Stimulated activated CD4-positive, alpha-beta T cell treated with anti-CD3 and anti-CD28 coated beads, Interleukin-15, amount 100 ng/mL, for 1 hour (primary cell): ENCODE measurements at places on chromosomes 5 and 9.

GRCh38 chr5:62133426-62133825 lies 172.6 kb upstream of the KIF2A start:
- no peak for DNase-seq

GRCh38 chr9:68895741-68896478 lies 118.0 kb downstream of the PRKACG start:
- no peak for DNase-seq

GRCh38 chr5:135551593-135552447 lies 16.1 kb upstream of the NEUROG1 start:
- DNase-seq = no peak

DNA sequence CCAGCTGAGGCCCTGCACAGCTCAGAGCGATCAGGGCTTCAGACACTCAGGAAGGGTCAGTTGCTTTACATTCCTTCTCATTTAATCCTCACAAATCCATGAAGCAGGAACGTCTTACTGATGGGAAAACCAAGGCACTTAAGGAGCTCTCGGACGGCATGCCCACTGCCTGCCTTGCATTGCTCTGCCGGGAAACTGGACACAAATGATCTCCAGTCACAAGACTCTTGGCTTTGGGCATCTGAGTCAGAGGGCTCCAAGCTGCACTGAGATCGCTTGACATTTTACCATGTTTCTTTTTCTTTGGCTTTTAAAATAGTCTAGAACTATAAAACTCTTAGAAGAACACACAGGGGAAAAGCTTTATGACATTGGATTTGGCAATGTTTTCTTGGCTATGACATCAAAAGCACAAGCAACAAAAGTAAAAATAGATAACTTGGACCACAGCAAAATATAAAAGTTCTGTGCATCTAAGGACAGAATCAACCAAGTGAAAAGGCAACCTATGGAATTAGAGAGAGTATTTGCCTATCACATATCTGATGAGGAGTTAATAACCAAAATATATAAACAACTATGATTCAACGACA lies 43.6 kb upstream of the HRH2 start:
- DNase-seq = no peak

- DNase-seq = no peak
Measured at GRCh38 chr9:71984831-71985281, 73.4 kb downstream of the C9orf85 start.

DNA sequence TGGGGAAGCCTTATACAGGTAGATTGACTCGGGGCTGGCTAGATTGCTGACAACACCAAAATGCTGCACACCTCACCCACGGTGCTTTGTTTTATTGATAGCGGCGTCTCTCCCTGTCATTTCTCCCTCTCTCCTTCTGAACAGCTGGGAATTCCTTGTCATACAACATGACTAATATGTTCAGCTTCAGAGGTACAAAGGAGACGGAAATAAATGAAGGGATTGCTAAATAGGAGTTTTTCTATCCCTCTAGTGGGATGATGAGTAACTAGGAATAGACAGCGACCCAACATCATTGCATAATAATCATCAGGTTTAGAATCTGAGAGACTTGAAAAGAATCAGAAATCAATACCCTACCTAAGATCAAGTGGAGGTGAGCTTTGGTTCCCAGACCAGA lies 337.7 kb upstream of the PANK3 start:
- DNase-seq = no peak

GRCh38 chr9:15274425-15274824 lies 32.6 kb downstream of the TTC39B start:
- no peak for DNase-seq

- no peak for DNase-seq
Measured at GRCh38 chr9:111150181-111150580, 111.9 kb upstream of the LPAR1 start.

GRCh38 chr5:12683249-12683648 lies 779.0 kb upstream of the CTNND2 start:
- DNase-seq = no peak

DNA sequence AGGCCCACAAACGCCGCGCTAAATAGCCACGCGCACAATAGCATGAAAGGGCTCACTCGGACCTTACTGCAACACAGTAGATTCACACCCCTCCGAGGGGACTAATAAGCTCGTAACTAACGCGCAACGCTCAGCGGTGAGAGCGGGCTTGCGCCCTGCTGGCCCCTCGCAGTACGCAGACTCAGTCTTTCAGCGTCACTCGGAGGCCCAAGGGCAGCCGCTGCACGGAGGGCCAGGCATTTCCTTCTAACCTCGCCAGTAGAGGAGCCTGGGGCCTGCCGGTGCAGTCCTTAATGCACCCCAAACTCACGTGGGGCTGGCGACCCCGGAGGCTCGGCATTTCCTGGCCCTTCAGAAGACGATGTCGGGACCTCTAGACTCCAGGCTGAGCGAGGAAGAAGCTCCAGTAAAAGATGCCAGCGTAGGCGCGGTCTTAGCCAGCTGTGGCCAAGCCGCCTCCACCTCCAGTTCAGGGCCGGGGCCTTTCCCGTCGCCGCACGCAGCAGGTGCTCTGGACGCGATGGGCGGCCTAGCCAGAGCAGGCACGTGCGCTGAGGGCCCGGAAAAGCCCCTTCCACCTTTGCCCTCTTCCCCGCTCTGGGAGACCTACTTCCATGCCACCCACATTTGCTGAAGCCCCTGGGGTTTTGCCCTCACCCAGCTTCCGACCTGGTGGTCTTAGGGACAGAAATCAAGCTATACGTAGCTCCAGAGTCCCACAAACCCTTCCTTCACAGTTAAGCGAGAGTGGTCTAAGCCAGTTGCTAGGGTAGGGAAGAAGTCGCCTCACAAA lies 38.3 kb upstream of the TIFAB start:
- DNase-seq = no peak

DNA sequence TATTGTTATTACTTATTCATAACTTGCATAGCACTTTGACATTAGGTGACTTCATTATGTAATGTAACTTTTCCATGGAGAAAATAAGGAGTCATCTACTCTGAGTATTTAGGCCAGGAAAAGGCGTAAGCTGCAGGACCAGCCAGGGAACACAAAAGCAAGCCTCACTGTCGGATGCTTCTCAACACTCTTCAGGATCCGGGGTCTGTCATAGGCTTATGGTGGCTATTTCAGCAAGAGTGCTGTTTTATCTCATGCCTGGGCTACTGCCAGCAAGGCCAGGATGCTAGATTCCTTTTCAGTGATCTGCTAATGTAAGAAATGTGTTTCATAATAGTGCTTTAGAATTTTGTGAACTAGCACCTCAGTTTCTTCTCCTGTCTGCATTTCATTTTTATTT lies 162.4 kb downstream of the CHSY3 start:
- no peak for DNase-seq

DNA sequence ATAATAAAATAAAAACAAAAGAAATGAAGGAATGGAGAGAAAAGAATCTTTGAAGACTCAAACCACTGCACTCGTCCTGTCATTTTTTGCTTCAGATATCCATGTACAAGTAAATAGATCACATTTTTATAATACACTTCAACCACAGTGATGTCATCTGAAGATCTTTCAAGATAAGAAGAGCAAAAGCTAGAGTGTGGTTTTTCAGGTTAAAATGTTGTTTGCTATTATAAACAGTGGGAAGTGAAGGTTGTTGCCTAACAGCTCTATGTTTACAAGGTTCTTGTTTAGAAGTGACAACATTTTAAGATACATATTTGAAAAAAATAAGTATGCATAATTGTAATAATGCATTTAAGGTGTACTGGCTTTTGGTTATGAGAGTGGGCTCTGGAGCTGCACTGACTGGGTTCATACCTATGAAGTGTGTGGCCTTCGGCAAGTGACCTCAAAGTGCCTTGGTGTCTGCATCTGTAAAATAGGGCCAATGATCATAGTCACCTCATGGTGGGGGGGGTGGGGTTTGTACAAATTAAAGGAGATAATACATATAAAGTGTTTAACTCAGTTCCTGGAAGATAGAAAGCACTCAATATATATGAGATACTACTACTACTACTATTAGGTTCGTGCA lies 45.5 kb upstream of the IL7R start:
- no peak for DNase-seq

GRCh38 chr5:115758356-115758755 lies 58.1 kb downstream of the CDO1 start:
- no peak for DNase-seq

GRCh38 chr5:141850244-141850768 lies 27.9 kb downstream of the PCDH1 start:
- DNase-seq = no peak

DNA sequence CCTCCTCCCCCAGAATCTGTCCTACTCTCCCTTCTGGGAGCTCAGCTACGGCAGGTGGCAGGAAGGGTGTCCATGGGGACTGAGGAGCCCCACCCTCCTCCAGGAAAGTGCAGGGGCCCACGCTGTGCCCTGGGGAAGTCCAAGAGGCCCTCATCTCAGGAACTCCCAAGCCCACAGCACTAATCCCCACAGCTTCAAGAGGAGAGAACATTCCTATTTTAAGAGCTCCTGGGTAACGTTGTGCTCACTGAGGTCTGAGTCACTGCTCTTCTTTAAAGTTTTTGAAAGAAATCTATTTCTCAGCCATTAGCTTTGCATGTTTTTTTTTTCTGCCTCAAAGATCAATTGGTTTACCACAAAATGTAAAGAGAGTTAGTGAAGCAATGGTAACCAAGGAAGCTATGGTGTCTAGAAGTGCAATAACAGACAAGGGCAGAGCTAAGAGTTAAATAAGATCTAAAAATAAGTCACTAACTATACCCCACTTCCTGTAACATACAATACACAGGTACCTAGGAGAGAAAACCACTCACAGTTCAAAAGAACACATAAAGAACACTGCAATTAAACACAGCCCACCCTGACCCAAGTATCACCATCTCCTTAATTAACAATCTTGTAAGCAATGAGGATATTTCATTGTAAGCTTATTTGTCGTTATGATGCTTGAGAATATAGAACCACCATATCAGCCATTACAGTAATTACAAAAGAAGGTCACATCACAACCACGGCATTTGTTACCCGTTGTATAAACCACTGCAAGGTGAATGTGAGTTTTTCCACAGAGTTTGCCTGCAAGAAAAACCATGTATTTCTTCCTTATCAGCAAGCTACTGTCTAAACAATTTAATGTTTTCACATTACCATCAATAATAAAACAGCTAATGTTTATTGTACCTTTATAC lies 382.3 kb upstream of the SLC30A5 start:
- DNase-seq = no peak

GRCh38 chr9:495739-496138 lies 281.1 kb downstream of the DOCK8 start:
- no peak for DNase-seq

- DNase-seq = no peak
Measured at GRCh38 chr5:127840198-127840524, 137.0 kb downstream of the CCDC192 start.

DNA sequence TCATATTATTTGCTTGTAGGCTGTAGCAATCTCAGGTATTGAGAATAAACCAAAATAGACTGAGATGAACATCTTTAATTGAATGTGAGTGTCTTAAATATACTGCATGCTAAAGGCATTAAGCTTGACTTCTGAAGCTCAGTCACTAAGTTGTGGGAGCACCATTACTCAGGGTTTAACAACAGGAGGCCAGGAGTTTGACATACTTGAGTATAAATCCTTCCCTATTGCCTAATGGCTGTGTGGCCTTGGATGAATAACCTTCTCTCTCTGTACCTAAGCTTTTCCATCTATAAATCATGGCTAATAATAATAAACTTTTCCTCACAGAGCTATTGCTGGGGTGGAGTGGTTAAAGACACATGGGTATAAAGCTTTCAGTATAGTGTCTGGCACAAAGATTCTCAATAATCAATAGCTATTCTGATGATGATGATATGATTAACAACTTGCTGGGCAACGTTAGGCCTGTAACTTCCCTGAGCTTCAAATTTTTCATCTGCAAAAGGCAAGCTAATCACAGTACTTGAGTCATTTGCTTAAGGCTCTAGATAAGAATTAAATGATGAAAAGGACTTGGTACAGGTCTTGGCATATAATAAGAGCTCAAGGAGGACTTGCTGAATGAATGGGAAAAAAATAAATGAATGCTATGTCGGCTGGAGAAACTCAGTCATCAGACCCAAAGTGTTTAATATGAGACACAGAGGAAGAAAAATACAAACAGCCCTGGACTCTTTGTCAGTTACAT lies 174.0 kb upstream of the IL12B start:
- DNase-seq = no peak
